ENCODE measurements at places on chromosomes 16 and 17.

DNA sequence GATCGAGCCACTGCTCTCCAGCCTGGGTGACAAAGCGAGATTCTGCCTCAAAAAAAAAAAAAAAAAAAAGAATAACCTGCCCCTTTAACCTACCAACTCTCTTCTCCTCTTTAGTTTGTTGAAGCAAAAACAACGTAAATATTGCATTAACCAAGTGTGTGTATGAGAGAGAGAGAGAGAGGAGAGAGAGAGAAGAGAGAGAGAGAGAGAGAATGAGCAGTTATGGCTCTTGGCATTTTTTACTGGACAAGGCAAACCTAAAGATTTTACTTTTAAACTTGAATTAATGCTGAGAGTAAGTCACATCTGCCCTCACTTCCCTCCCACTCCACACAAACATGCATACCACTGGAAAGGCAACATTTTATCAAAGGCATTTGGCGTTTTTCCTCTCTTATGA is 3.0 kb upstream of the SLFN5 start:
- DNase-seq: no peak

DNA sequence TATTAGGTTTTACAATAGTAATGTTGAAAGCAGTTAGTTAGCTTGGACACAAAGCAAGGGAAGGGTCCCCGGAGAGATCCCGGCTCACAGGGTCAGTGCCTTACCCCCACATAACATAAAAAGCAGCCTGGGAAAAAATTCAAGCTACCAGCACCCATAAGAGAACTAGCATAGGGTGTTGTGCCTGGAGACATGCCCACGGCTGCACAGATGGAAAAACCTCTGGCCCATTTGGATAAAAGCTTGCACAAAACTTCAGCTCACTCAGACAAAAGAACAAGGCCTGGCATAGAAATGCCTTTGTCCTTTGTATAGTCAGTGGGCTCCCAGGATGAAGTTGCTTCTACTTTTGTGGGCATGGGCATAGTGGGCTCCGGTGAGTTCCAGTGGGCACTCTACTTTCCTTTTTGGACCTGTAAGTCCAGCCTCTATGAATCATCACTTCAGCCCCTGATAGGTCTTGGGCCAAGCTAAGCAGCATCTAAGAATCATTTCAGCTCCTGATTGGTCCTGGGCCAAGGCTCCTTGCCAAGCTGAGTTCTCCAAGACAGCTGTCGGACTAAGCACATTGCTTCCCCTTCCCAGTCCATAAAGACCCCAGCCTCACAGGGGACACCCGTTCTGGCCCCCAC is 1.3 kb upstream of the RDM1 start:
- no peak for DNase-seq

- no peak for DNase-seq
These were observed 92.2 kb upstream of the CACNG3 start for GRCh38 chr16:24163935-24164334.

DNA sequence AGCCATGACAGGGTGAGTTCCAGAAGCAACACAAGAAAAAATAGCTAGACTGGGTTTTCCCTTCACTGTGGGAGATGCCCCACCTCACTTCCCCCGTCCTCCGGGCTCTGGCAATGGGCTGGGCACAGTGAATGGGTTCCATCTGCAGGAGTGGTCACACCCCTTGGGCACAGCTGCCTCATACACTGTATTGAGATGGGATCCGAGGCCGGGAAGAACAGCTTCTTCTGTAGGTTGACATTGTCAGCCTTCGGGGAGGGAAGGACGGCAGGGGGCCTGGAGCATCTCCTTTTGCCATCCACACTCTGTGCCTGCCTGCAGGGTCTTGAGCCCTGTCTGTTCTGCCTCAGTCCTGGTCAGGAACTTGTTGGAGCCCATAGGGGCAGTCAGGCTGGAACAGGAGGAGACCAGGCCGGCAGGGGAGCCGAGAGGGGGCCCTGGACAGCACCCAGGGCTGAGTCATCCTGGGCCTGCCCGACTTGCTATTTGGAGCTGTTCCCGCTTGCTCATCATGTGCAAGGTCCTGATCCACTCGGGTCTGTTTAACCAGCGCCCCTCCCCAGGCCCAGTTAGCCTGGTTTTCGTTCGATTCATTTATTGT is 286.7 kb downstream of the SEC14L1 start:
- no peak for DNase-seq

- no peak for DNase-seq
These were observed 13.2 kb upstream of the HEATR6 start for GRCh38 chr17:60091908-60092331.

- no peak for DNase-seq
These were observed 26.8 kb downstream of the PRKCB start for GRCh38 chr16:23862556-23862955.

GRCh38 chr17:28973425-28973824 is 22.1 kb upstream of the PHF12 start:
- DNase-seq: no peak
